Lower lobe of right lung (tissue), 2 donors: ENCODE measurements at places on chromosomes 13 and 19. TPM values are rescaled to one million over a fixed set of nuclear protein-coding genes. Genes with fewer than 3 reads are reported as not detected.

DNA sequence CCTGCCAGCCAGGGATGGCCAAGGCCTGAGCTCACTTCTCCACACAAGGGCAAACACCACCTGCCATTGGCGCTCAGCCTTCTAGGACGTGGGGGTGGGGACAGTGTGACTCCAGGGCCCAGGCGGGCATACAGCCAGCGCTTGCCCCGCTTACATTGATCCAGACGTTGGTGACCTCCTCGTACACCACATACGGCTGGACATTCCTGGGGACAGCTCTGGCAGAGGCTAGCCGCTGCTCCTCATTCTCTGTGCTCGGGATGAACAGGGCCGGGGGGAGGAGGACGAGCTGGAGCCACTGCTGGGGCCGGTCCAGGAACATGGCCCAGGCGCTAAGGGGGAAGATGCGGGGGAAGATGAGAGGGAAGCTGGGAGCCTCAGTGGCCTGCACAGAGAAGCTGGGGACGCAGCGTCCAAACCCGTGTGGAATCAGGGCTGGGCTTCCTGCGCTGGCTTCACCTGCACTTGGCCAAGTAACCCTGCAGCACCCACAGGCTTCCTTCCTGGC, 25.1 kb upstream of the MYDGF start:
- no peak for DNase-seq

DNA sequence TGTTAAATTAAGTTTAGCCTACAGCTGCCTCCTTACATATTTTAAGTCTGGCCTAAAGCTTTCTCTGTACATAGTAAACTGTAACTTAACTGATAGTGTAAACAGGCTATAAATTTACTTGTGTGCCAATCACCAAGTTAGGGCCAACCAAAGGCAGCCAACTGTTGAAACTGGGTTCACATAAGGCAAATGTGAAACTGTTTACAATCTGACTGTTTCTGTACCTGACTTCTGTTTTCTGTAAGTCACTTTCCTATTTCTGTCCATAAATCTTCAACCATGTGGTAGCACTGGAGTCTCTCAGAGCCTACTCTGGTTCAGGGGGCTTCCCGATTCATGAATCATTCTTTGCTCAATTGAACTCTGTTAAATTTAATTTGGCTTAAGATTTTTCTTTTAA, 103.1 kb downstream of the RAP2A start:
- DNase-seq: no peak

DNA sequence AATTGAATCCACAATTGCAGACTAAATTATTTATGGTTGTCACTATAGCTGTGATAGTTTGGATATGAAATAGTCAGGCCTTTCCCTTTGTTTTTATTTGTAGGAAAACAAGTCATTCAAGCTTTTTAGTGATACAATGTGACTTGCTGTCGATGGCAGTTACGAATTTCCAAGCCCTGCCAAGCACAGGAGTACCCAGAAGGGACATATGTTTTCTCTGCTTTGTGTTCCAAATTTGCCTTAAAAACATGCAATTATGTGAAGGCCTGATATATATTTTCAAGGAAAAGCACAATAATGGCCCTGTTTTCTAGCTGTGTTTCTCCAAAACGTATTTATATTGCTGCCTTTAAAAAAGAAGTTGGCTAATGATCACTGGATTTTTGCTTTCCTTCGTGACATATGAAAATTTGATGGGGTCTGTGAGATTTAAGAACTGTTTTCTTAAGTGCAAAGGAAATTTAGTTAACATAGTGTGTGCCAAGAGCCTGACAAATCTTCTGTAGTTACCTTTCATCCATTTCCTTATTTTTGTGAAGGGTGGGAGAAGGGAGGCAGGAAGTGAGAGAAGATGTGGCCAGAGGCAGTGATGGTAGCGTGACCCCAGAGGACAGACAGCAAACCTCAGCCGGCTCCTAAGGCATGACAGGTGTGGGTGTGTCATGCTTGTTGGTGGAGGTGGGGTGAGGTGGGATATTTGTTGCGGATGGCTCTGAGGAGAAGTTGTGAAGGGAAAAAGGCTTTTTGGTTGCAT, 79.6 kb downstream of the TEX26 start:
- no peak for DNase-seq

GRCh38 chr19:58129284-58129683, 21.3 kb downstream of the ZNF329 start:
- no peak for DNase-seq

GRCh38 chr13:27619093-27619727, 1.1 kb downstream of the LNX2 start:
- DNase-seq: no peak

DNA sequence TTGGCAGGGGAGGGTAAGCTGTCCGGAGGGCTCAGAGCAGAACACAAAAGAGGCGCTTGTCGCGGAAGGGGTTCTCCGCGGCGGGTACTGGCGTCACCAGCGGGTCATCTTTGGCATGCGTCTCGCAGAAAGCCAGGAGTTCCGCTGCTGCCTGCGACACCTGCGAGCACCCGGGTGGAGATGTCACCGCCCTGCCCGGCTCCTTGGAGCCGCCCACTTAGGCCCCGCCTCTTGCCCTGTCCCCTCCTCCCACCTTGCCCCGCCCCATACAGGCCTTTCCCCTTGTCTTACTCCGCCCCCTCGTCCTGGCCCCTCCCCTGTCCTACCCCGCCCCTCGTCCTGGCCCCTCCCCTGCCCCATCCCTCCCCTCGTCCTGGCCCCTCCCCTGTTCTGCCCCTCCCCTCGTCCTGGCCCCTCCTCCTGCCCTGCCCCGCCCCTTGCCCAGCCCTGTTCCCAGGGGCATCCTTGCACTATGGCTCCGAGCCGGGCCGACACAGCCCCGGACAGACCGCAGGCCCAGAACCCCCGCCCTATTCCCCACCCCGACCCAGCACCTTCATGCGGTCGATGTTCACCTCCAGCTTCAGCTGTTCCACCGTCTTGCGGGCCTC, 1.9 kb downstream of the GNG8 start:
- DNase-seq: peak; percentile 88

DNA sequence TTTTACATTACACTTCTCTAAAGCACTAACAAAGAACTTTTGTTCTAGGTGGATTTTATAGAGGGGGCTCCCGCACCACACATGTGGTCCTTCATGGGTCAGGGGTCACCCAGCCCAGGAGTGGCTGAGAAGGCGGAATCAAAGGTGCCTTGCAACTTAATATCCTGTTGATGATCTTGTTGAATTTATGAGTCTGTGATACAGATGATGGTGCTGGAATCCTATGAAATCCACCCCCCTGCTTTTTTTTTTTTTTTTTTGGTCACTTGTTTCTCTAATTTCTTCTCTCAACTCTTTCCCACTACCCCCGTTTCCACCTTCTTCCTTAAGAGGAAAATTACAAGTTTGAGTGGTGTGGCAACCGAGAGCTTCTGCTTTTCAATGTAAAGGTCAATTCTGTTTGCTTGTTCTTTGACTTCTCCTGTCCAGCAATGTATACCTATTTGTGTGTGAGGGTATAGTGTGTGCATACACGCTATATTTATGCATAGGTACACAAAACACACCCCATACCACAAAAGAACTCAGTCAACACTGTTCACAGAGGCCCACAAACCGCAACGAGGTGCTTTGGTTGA, 4.2 kb upstream of the ZIC2 start:
- no peak for DNase-seq

DNA sequence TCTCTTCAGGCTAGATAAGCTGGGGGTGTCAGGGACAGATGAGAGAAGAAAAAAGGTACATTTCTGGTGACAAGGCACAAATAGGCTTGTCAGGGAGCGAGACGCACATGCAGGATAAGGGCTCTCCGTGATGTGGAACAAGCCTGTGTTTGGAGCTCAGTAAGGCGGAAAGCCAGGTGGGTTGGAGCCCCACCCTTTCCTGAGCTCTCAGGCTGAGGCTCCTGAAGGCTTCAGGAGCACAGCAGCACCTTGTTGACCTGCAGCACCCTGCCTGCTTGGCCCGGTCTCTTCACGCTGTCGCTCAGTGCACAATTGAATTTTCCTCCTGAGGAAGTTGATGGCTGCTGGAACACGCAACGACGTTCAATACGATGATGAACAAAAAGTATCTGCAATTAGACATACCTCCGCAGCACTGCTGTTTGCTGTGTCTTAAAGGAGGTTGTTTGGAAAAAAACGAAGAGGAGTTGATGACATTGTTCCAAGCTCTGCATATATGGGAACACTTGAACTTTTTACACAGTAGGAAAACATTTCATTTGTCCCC, 29.3 kb downstream of the SERP2 start:
- no peak for DNase-seq

DNA sequence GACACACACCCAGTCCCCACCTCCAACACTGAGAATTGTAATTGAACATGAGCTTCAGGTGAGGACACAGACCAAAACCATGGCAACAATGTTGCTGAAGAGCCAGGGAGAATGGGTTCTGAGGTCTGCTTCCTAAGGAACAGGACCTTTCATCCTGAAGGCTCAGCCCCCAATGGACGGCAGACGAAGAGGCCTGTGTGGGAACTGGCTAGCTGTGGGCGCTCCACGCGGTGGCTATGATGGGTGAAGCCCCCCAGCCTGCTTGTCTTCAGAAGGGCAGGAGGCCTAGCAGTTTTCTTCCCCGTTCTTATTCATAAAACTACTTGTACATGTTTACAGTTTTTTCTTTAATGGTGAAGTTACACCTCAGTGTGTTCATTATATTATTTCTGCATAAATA, 136.1 kb upstream of the SPACA7 start:
- DNase-seq: no peak

The ZNF776 gene
- total RNA-seq: 16.2 TPM

The B3GLCT gene
- total RNA-seq: 6.1 TPM

The MYO16 gene
- 0.24 TPM for total RNA-seq

The SHISA7 gene
- total RNA-seq: not detected

The RAX2 gene
- not detected for total RNA-seq
